Activated naive CD4-positive, alpha-beta T cell (primary cell): ENCODE measurements at places on chromosomes 3 and 15.

DNA sequence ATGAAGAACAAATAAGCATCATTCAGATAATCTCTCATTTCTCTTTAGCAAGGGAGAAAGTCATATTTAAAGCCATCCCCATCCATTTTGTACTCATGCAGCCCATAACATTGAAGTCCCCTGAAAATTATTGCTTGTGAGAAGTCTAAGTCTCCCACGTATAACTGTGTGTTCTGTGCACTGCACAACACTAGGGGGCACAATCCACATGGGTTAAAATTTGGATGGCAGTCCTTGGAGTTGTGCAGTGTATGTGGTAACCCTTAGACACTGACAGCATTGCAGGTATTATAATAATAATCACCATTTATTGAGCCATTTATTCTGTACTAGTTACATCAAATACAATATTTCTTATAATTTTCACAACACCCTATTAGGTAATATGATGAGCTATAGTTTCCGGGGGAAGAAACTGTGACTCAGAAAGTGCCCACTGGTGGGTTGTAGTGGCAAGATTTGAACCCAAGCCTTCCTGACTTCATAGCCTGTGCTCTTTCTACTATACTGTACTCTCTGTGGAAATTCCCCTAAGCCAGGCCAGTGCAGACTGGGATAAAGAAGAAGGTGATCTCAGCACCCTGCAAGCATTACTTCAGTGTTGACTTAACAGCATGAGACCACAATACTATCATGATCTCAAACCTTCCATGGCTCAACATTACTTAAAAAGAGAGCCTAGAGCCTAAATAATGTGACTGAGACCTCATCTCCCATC is 15.7 kb downstream of the KCNAB1 start:
- DNase-seq, result no peak

GRCh38 chr15:68205558-68205944 is 419 bp upstream of the CALML4 start:
- no peak for DNase-seq

DNA sequence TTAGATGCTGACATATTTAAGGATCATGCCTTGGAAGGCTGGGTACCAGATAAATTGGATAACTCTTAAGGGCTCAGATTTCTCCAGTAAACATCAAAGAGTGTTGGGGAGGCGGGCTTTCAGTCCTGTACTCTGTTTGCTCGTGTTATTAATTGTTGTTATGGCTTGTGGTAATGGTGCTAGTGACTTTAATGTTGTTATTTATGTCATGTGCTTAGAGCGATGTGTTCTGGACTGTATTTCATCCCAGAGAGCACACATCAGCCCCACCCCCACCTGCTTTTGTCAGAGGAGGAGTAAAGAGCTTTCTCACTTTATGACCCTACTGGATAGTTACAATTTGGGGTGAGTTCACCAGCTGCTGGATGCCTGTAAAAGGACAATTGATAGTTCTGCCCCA is 386.3 kb downstream of the EPHB1 start:
- no peak for DNase-seq

GRCh38 chr3:155252535-155252934 is 40.9 kb downstream of the STRIT1 start:
- no peak for DNase-seq

DNA sequence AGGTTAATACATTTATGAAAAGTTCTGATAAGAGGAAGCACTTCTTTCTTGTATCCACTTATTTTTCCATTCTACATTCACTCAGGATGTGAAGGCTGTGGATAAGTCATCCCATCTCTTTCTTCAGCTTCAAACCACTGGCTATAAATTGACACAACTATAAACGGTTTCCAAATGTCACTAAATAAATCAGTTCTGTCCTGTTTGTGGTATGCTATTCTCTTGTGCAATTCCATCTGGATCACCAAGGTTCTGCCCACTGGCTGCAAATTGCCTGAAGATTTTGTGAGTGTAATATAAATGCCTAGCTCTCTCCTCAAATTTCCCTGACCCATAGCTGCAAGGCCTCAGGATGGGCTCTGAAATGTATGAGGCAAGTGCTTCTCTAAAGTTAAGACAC is 7.1 kb upstream of the LMOD3 start:
- DNase-seq, result no peak

GRCh38 chr3:179418610-179419009 is 32.7 kb downstream of the GNB4 start:
- DNase-seq, result no peak

GRCh38 chr15:53522991-53523390 is 236.5 kb downstream of the WDR72 start:
- DNase-seq, result no peak

GRCh38 chr3:110576960-110577359 is 494.7 kb upstream of the NECTIN3 start:
- DNase-seq, result no peak

DNA sequence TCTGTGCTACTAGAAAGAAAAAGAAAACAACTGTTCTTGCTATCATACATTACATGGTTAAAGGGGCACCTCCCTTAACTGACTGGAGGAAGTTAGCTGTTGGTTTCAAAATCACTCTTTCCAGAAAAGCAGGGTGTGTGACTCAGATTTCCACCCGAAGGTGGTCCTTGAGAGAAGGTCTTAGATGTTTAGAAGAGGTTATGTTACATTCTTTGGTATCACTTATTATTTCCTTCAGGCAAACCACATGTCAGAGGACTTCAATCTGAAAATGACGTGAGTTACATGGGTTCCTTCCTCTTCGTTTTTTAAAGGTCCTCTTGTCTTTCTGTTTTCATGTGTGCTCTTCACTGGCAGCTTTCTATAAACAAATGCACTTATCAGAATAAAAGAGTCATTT is 307.9 kb upstream of the CBLB start:
- DNase-seq, result no peak

- no peak for DNase-seq
Measured at GRCh38 chr3:114892880-114893279, 254.2 kb downstream of the ZBTB20 start.

GRCh38 chr3:39279745-39280517 is at the start of gene CX3CR1:
Gene CX3CR1, minus strand, starts transcription at chr3:39280036. Its CDS starts 13,527 bp downstream, at chr3:39266509.
- DNase-seq, result no peak

DNA sequence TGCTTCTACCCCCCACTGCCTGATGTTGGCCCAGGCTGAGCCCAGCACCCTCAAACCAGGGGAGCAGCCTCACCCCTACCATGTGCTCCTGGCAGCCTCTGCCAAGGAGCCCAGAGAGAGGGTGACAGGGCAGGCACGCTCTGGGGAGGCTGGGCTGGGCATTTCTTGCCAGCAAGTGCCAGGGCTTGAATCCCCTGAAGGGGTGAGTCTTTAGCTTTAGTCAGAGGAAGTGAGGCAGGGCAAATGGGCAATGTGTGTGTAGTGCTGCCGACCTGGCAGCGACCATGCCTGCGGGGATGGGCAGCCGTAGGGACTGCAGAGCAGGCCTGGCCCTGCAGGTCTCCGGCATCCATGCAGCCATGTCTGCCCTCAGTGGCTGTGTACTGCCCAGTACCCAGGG is 18.1 kb downstream of the DUSP7 start:
- DNase-seq, result no peak

GRCh38 chr3:105835606-105836005 is 33.2 kb downstream of the CBLB start:
- DNase-seq, result no peak

- DNase-seq, result no peak
Measured at GRCh38 chr3:156230278-156230900, 110.0 kb downstream of the KCNAB1 start.

DNA sequence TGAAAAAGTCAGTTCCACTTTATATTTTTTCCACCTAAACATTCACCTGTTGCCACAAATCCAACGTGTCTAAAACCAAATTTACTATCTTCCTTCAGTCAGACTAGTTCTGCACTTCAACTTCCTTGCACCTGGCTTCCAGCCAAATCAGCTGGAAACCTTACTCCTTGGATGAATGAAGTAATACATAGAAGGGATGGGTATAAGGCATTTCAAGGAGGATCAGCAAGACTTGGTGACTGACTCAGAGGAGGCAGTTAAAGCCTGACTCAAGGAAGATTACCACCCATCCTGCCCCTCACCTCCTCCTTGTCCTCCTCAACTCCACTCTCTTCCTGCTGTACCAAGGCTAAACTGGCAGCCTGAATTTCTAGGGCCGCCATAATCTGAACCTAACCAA is 37.1 kb downstream of the QTRT2 start:
- DNase-seq, result no peak

GRCh38 chr15:62934236-62934971 is 108.1 kb upstream of the TPM1 start:
- DNase-seq, result no peak

DNA sequence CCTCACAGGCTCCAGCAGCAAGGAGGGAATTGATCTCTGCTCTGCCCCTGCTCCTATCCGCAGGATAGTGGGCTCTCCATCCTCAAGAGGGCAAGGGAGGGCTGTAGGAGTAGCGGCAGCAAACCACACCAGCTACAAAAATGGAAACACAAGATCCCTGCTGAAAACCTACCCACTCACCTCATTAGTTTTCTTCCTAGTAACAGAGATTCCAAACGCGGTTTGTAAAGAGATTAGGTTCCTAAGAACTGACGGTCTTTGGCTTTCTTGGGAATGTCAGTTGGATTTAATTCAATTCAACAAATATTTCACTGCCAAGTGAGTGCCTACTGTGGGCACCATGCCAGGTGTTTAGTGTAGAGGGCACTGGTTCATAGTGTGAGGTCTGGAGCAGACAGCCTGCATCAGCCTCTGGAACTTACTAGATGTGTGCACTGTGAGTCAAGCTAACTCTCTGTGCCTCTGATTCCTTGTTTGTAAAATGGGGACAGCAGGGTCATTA is 84.7 kb downstream of the MRPL46 start:
- DNase-seq, result no peak

DNA sequence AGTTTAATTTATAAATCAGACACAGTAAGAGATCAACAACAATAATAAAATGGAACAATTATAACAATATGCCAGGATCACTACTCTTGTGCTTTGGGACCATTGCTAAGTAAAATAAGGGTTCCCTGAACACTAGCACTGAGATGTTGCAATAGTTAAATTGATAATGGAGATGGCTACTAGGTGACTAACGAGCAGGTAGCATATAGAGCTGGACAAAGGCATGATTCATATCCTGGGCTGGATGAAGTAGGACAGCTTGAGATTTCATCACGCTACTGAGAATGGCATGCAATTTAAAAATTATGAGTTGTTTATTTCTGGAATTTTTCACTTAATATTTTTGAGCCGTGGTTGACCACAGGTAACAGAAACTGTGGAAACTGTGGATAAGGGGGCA is 20.7 kb upstream of the MYZAP start:
- no peak for DNase-seq

GRCh38 chr3:52044869-52045619 is 11.3 kb downstream of the DUSP7 start:
- DNase-seq, result no peak

GRCh38 chr15:91733661-91734060 is 119.8 kb upstream of the SLCO3A1 start:
- no peak for DNase-seq

- no peak for DNase-seq
Measured at GRCh38 chr3:177108648-177109047, 88.6 kb downstream of the TBL1XR1 start.

DNA sequence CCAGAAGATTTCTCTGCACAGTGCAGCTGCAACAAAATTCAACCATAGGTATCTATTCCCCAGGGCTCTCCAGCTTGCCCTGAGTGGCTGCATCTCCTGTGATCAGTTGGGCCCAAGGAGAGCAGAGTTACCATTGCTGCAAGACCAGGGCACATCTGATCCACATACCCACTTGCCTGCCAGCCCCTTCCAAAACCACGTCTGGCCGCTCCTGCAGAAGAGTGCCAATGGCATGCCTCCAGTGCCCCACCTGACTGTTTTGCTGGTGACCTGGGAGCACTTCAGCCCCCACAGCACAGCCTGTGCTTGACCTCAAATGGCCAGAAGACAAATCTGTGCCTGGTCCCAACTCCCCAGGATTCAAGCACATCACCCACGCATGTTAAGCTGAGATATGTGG is 526.1 kb upstream of the GBE1 start:
- DNase-seq, result no peak

DNA sequence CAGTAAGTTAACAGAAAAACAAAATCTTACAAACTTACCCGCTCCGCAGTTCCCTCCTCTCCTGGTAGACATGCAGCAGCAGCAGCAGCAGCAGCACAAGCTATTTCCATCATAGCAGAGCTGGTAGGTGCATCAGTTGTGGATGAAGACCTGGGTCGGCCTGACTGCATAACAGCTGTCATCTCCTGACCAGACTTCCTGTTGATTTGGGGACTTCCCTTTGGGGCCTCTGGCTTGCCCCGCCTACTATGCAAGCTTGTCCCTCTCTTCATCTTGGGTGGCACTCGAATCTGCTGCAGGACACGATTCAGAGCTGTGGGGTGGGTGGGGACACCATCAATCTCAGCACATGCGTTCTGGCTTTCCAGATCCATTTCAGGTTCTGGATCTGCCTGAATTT is 65.7 kb downstream of the TMCC1 start:
- DNase-seq, result no peak

DNA sequence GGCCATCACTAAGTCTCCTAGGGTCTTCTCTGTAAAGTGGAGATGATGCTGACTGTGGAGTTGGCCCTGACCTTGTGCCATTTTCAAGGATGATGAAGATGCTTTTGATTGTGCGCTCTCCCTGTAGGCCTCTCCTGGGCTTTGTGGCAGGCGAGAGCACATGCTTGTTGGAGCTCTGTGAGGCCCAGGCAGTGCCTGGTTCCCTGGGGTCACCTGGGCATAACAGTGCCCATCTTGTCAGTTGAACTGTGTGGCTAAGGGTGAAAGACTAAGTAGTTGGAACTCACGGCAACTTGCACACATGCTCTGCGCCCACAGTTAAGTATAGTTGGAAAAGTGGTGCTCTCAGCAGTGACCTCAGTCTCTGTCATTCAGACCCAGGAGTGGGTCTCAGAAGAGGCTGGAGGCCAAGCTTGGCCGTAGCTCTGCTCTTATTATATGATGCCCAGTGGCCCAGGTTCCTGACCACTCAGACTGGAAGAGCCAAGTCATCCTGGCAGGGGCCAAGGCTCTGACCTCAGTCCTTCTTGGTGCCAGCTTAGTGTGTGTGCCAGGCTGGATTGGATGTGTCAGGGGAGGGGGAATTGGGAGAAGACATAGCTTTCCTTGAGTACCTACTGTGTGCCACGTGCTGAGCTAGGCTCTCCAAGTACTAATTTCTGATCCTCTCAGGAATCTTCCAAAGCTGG is 154.6 kb downstream of the EEFSEC start:
- DNase-seq, result no peak

DNA sequence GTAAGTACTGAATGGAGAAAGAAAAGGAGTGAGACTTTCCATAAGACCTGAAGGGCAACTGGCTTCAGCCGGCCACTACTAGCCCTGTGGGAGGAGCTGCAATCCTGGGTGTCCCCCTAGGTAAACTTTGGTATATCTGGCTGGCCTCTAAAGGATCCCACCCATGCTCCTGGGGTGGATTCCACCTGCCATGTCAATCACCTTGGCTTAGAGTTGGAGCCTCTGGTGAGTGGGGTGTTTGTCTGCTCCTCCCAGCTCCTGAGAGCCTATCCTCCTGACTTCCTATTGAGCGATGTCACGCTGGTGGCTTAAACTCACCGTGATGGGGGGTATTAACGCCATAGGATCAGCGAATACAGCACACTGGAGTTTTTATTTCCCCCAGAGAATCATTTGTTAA is 2.6 kb downstream of the SPTBN5 start:
- DNase-seq, result no peak
